Left renal pelvis (tissue), 4 donors: ENCODE measurements at places on chromosomes 11 and 22. TPM values are rescaled to one million over a fixed set of nuclear protein-coding genes. Genes with fewer than 3 reads are reported as not detected.

The VSIG2 gene
- 7.2 TPM for polyA plus RNA-seq

The TIMP3 gene
- polyA plus RNA-seq = 166 TPM

DNA sequence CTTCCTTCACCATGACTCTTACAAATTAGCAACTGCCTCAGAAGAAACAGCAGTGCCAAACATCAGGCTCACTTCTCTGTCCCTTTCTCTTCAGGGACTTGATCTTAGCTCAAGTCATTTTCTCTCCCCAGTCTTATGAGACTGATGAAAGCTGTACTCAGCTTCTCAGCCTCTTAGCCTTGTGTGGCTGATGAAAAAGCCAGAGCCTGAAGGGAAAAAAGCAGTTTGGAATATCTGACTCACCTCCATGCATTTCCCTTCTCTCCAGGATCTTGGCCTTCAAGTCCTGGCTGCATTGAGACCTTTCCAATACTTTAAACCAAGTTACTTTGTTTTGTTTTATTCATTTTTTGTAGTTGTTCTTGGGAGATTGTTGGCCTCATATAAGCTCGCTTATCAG is 195.9 kb downstream of the SPON1 start:
- no peak for DNase-seq

DNA sequence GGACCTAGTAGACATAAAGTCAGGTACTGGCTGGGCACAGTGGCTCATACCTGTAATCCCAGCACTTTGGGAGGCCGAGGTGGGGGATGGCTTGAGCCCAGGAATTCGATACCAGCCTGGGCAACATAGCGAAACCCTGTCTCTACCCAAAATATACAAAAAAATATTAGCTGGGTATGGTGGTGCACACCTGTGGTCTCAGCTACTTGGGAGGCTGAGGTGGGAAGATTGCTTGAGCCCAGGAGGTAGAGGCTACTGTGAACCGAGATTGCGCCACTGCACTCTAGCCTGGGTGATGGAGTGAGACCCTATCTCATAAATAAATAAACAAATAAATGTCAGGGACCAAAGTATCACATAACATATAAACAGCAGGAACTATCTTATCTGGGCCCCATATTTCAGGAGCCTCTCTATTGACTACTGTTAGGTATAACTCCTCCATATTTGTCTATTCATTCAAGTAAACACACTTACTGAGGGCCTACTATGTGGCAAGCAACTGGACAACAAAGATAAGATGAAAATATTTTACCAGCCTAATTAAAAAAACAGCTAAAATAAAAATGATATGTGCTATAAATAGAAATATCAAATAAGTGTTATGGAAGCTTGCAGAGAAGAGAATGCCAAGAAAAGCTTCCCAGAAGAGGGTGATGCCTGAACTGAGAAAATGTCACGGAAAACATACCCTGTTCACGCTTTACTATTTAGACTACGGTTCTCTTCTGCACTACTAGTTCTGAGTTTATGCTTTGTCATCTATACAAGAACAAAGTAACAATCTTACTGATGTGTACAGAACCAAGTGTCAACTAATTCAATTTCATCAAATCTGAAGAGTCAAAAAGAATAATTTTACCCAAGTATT is 2.0 kb downstream of the NUP98 start:
- no peak for DNase-seq
